Glutamatergic neuron (in vitro differentiated cells): ENCODE measurements at places on chromosomes 3 and 15. TPM values are rescaled to one million over a fixed set of nuclear protein-coding genes. Genes with fewer than 3 reads are reported as not detected.

- no peak for DNase-seq
Observed at GRCh38 chr3:178218231-178218630, 318.0 kb upstream of the KCNMB2 start.

Gene ZBED2
- total RNA-seq, result not detected

DNA sequence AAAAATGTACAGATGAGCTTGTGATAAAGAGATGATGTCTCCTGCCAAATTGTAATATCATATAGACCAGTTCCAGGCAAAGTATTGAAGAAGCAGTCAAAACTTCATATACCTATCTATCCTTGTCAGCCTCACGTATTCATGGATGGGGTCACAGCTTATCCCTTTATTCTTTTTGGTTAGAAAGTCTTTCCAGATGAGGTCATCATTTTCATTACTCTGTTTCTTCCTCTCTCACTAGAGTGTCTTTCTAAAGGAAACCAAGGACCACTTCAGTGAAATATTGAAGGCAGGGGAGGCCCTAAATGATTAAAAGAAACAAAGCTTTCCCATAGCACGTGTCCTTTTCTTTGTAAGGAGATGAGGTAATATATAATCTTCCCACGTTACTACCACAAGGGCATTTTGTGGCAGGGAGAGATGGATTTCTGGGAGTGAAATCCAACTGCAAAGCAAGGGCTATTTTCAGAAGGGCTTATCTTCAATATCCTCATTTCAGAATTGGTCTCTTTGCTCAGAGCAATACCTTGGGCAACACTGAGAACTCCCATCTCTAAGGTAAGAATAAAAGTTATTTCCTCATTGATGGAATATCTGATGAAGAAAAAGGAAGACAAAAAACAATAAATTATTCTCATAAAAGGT lies 260.2 kb downstream of the TIGIT start:
- DNase-seq, result no peak

Gene P2RY14
- total RNA-seq, result not detected

- DNase-seq, result no peak
Observed at GRCh38 chr3:16463119-16463518, 50.4 kb downstream of the RFTN1 start.

Gene CCR3
- not detected for total RNA-seq

Gene IGDCC3
- total RNA-seq, result 342 TPM
